ENCODE measurements at places on chromosomes 6 and 20.

DNA sequence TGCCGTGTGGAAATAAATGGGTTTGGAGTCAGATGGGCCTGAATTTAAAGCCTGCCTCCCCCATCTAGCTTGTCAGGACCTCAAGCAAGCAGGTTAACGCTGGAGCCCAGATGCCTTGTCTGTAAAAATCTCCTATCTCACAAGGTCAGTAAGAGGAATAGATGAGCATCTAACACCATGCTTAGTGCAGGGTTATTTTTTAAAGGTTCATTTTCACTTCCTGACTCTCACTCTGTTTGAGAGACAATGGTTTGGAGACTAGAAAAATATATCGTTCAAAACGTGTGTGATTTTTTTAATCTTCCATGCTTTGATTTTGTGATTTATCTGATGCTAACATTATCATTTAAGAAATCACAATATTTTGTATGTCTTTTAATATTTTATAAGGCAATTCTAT lies 114.0 kb upstream of the TAB2 start:
- H3K27me3 ChIP-seq: no peaks in the 10 kb centered on the region
- H3K4me3 ChIP-seq: no peak overlapping the region
- H3K36me3 ChIP-seq: no peaks in the 10 kb centered on the region
- H3K4me1 ChIP-seq: no peaks in the 10 kb centered on the region
- DNase-seq: no peak
- H3K27ac ChIP-seq: no peak overlapping the region

DNA sequence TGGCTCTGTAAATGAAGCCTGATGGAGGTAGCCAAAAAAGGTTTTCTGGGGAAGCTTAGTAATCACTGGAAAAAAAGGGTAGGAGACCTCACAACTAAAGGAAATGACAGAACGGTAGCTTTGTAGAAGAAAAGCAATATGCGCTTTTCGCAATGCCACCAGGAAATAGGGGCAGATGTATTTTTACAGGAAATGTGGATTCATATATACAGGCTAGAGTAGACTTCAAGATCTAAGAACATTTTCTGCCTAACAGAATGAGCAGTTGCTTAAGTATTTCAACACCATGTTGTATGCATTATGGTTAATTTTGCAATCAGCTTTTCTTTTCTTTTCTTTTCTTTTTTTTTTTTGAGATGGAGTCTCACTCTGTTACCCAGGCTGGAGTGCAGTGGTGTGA lies 219.6 kb downstream of the CD83 start:
- no peak overlapping the region for H3K4me3 ChIP-seq
- no peak for DNase-seq
- H3K36me3 ChIP-seq: no peaks in the 10 kb centered on the region
- H3K27me3 ChIP-seq: no peaks in the 10 kb centered on the region
- H3K4me1 ChIP-seq: peaks cover 14% of the 10 kb centered on the region
- H3K27ac ChIP-seq: no peak overlapping the region

DNA sequence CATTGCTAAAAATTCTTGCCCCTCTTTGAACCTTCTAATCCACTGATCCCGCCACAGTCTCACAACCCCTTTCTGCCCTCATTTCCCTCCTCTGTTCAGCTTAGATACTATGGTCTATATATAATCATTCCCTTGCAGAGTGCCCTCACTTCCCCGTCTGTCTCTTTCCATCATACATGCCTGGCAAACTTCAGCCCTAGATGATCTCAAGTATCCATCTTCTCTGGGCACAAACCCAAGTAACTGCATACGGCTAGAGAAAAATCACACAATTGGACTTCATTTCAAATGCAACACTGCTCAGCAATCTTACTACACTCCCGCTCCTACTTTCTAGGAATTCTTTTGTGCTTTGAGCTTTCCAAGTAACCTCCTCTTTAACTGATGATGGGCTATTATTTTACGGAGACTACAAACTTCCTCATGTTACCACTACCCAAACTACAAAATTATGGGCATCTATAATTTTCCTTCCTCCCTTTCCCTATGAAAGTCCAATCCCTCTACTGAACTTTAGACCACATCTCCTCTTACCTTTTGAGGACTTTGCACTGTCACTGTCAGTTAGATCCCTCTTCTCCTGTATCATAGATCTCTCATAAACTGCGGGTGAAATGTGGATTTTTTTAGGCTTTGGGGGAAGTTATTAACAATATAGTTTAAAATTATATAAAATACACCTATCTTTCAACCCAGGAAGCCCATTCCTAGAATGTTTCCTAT lies 135.6 kb downstream of the BTBD9 start:
- DNase-seq: no peak
- no peak overlapping the region for H3K4me3 ChIP-seq
- peaks cover 5% of the 10 kb centered on the region for H3K4me1 ChIP-seq
- no peaks in the 10 kb centered on the region for H3K36me3 ChIP-seq

GRCh38 chr6:1868561-1869261 lies 259.0 kb downstream of the FOXC1 start:
- no peak overlapping the region for H3K27ac ChIP-seq
- DNase-seq: no peak
- no peaks in the 10 kb centered on the region for H3K4me1 ChIP-seq
- no peak overlapping the region for H3K4me3 ChIP-seq

- H3K4me1 ChIP-seq: no peaks in the 10 kb centered on the region
- DNase-seq: peak; percentile 87
- H3K36me3 ChIP-seq: no peaks in the 10 kb centered on the region
- H3K27ac ChIP-seq: no peak overlapping the region
- H3K4me3 ChIP-seq: no peak overlapping the region
- no peaks in the 10 kb centered on the region for H3K27me3 ChIP-seq
These were observed 297.0 kb downstream of the TAF4 start for GRCh38 chr20:61768571-61769285.

DNA sequence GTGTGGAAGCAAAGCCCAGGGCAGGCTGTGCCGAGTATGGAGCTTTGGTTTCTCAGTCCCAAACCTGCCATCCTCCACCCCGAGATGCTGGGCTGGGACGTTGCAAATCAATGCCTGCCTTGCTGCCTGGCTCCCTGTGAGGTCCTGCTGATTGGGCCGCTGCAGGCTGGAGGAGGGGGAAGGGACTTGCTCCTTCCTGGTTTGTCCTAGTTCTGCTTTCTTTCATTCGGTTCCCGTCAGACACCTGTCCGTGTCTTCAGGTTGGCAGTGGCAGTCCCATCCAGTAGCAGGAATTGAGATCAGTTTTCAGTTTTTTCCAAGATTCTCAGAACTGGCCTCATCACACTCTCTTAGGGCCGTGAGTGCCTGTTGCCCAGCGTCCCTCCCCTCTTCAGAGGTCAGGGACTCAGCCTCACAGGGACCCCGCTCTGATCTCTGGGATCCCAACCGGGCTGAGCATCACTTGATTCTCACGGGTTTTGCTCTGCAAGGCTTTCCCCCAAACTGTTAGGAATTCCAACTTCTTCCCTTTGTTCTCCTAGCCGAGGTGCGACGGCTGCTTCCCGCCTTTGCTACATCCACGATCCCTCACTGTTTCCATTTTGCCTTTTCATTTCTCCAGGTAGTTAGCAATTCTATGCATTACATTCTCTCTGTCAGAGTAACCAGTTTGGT lies 24.2 kb upstream of the TAGAP start:
- no peaks in the 10 kb centered on the region for H3K4me1 ChIP-seq
- peaks cover 30% of the 10 kb centered on the region for H3K27me3 ChIP-seq
- no peak for DNase-seq
- H3K27ac ChIP-seq: no peak overlapping the region
- H3K4me3 ChIP-seq: no peak overlapping the region
- H3K36me3 ChIP-seq: no peaks in the 10 kb centered on the region

- no peak overlapping the region for H3K4me3 ChIP-seq
- H3K27me3 ChIP-seq: no peaks in the 10 kb centered on the region
- H3K4me1 ChIP-seq: no peaks in the 10 kb centered on the region
- DNase-seq: no peak
These were observed 704.3 kb downstream of the TFAP2A start for GRCh38 chr6:9710574-9710973.

DNA sequence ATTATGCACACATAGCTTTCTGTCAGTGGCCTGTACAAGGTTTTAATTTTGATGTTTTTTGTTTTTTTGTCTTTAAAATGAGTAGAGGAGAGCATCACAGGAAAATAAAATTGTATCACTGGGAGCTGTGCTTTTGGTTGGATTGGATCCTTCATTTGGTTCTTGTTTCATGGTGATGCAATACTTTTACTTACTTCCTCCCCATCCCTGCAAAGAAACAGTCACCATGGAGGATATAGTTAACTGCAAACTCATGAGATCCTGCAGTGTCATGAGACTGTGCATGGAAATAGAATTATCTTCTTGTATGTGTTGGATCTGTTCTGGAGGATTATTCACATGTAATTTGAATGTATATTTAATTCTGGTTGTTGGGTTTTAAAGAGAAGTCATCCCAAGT lies 122.3 kb downstream of the JARID2 start:
- no peaks in the 10 kb centered on the region for H3K27me3 ChIP-seq
- H3K27ac ChIP-seq: no peak overlapping the region
- no peak for DNase-seq
- peaks cover 7% of the 10 kb centered on the region for H3K4me1 ChIP-seq

GRCh38 chr6:30763155-30763617 lies 18.8 kb upstream of the IER3 start:
- no peak overlapping the region for H3K4me3 ChIP-seq
- H3K4me1 ChIP-seq: peaks cover 43% of the 10 kb centered on the region
- no peaks in the 10 kb centered on the region for H3K27me3 ChIP-seq
- H3K27ac ChIP-seq: peak overlapping the region; percentile 19
- DNase-seq: no peak

- H3K4me1 ChIP-seq: peaks cover 41% of the 10 kb centered on the region
- no peaks in the 10 kb centered on the region for H3K36me3 ChIP-seq
- no peak overlapping the region for H3K4me3 ChIP-seq
- no peaks in the 10 kb centered on the region for H3K27me3 ChIP-seq
- H3K27ac ChIP-seq: no peak overlapping the region
These were observed 52.7 kb downstream of the TGM2 start for GRCh38 chr20:38112261-38112929.

DNA sequence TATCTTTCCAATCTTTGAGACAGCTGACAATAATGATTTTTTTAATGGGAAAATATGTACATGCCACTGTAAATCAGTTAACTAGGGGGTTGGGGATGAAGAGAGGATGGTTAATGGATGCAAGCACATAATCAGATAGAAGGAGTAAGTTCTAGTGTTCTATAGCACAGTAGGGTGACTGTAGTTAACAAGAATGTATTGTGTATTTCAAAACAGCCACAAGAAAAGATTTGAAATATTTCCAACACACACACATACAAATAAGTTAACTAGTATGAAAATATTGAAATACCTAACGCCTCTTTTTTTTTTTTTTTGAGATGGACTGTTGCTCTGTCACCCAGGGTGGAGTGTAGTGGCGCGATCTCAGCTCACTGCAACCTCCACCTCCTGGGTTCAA lies 153.4 kb upstream of the SALL4 start:
- no peak overlapping the region for H3K27ac ChIP-seq
- no peaks in the 10 kb centered on the region for H3K27me3 ChIP-seq
- no peak for DNase-seq
- H3K4me1 ChIP-seq: peaks cover 23% of the 10 kb centered on the region
- H3K4me3 ChIP-seq: no peak overlapping the region
- H3K36me3 ChIP-seq: no peaks in the 10 kb centered on the region

- no peak for DNase-seq
- H3K27ac ChIP-seq: no peak overlapping the region
- no peaks in the 10 kb centered on the region for H3K4me1 ChIP-seq
- H3K36me3 ChIP-seq: no peaks in the 10 kb centered on the region
- peaks cover 5% of the 10 kb centered on the region for H3K27me3 ChIP-seq
- H3K4me3 ChIP-seq: no peak overlapping the region
These were observed 45.9 kb upstream of the TAB2 start for GRCh38 chr6:149271348-149272340.

DNA sequence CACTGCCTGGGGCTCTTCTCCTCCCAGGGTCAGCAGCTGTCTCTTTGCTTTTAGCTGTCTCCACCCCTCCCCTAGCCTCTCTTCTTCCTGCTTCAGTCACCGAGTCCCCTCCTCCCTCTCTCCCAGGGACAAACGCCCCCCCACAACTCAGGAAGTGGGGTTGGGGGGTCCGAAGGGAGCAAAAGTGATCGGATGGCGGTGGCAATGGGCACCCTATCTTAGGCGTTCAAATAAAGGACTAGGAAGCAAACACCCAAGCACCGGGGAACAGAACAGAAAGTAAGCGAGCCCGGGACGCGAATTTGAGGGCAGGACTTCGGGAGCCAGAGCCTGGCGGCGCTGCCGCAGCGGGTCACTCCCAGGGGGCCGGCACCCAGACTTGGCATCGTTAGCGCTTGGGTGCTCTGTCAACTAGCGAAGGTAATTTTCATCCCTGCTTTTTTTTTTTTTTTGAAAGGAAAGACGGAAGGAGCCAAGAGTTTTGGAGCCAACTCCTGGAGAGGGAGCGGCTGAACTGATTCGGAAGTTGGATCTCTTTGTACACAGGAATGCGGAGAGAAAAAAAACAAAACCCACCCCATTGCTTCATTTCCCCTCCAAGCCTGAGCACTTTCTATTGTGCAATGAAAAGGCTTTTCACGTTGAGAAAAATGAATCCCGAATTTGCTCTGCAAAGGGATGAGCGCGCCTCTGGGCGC lies 815 bp upstream of the ITPR3 start:
- peak overlapping the region; percentile 32 for H3K27ac ChIP-seq
- H3K27me3 ChIP-seq: no peaks in the 10 kb centered on the region
- no peaks in the 10 kb centered on the region for H3K36me3 ChIP-seq
- peak overlapping the region; percentile 84 for H3K4me3 ChIP-seq

All from osteoblast (primary cell).